H9 (cell line): ENCODE measurements at places on chromosomes 3 and 15. TPM values are rescaled to one million over a fixed set of nuclear protein-coding genes. Genes with fewer than 3 reads are reported as not detected.
A peak's percentile ranks its signal among the peaks of the same experiment; 100 is the strongest.

Gene CHRNA5
- total RNA-seq, result 16.5 and 21.6 TPM in 2 replicates

GRCh38 chr15:41881920-41882688 is 11.7 kb downstream of the SPTBN5 start:
- peak overlapping the region; percentile 50 for H3K4me3 ChIP-seq
- no peak overlapping the region for H3K27ac ChIP-seq
- H3K27me3 ChIP-seq, result peaks cover 7% of the 10 kb centered on the region; the same call in 1 of the 2 replicates
- peaks cover 1% of the 10 kb centered on the region; the same call in 2 of the 3 replicates for H3K36me3 ChIP-seq
- peak; percentile 68 for DNase-seq

Gene EID1
- 112 and 113 TPM in 2 replicates for total RNA-seq

Gene ALPK3
- total RNA-seq, result 17.7 and 18.0 TPM in 2 replicates

Gene TGM4
- not detected in 2 replicates for total RNA-seq

DNA sequence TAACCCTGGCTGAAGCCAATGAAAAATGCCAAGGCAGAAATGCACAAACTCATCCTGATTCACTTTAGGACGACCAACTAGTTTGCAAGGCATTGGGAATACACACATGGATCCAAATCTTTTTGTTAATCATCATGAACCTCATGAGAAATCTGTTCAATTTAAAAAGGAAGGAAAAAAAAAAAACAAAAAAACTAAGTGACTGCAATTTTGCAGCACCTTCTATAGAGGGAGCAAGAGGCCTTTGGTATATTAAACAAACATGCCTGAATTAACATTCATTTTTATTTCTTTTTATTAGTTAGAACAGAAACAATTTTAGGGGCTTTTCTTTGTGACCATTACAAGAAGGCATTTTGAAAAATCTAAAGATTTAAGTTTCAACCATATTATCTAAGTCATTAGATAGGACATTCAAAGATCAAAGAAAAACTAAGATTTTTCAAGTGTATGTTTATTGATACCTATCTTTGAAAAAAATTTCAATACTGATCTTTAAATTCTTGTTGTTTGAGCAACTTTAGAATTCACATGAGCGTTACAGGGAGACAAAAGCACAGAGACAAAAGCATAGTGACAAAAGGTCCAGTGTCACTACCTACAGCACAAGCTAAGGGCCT is 182.4 kb downstream of the CBLB start:
- no peaks in the 10 kb centered on the region for H3K4me1 ChIP-seq
- H3K27ac ChIP-seq, result no peak overlapping the region
- no peak overlapping the region for H3K4me3 ChIP-seq

Gene ATP13A3
- 75.8 and 78.5 TPM in 2 replicates for total RNA-seq

Gene PRTG
- 4.4 and 5.7 TPM in 2 replicates for total RNA-seq
